Urothelium cell line (cell line): ENCODE measurements at places on chromosomes 6 and 20.
A peak's percentile ranks its signal among the peaks of the same experiment; 100 is the strongest.

GRCh38 chr20:13610184-13610583 lies 28.5 kb downstream of the TASP1 start:
- DNase-seq: no peak

GRCh38 chr6:92892626-92893170 lies 526.7 kb downstream of the EPHA7 start:
- no peak for DNase-seq

GRCh38 chr6:106555767-106556166 lies 73.5 kb downstream of the RTN4IP1 start:
- no peak for DNase-seq

- DNase-seq: no peak
These were observed 20.3 kb upstream of the SLA2 start for GRCh38 chr20:36666181-36666740.

DNA sequence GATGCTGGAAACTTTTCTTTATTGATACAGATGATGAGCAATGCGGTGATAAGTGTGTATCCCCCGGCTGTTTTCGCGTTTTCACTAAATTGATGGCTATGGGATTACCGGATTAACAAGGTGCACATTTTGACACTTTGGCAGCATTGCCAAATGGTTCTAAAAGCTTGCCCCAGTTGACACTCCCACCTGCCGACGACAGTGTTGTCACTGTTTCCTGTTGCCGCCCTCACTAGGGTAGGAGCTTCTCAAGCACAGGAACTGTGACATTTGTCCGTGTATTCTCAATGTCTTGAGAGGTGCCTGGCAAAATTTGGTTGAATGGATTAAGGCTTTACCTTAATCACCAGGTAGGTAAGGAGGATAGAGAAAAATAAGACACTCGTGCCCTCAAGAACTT lies 9.8 kb upstream of the MAPK13 start:
- no peak for DNase-seq

DNA sequence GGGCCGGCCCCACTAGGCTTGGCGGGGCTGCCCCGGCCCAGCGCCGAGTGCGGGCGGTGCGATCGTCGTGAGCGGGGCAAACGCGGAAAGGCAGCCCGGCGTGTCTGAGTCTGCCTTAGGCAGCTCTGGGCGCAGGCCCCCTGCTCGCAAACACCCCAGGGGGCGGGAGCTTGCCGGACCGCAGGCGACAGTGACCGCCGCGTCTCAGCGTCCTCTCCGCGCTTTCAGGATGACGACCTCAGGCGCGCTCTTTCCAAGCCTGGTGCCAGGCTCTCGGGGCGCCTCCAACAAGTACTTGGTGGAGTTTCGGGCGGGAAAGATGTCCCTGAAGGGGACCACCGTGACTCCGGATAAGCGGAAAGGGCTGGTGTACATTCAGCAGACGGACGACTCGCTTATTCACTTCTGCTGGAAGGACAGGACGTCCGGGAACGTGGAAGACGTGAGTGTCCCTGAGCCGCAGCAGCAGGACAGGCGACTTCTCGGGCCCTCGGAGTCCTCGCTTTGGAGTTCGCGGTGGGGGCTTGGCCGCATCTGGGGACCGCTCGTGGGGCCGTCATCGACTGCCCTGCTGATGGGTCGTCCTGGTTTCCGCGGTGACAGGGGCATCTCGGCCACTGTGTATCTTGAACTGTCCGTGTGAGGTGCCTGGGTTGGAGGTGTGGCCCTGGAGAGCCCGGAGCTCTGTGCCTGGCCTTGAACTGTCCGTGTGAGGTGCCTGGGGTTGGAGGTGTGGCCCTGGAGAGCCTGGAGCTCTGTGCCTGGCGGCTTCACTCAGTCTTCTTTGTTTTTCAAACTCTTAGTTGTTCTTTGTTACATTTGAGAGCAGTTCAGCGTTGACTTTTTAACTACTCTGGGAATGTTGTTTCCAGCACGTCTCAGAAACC lies 786 bp downstream of the ADRM1 start:
- DNase-seq: no peak

- no peak for DNase-seq
These were observed 84.0 kb upstream of the SMLR1 start for GRCh38 chr6:130743175-130743574.

- peak; percentile 63 for DNase-seq
These were observed 159.8 kb upstream of the ARID1B start for GRCh38 chr6:156617376-156617775.

GRCh38 chr6:113758826-113759574 lies 98.1 kb upstream of the MARCKS start:
- no peak for DNase-seq

DNA sequence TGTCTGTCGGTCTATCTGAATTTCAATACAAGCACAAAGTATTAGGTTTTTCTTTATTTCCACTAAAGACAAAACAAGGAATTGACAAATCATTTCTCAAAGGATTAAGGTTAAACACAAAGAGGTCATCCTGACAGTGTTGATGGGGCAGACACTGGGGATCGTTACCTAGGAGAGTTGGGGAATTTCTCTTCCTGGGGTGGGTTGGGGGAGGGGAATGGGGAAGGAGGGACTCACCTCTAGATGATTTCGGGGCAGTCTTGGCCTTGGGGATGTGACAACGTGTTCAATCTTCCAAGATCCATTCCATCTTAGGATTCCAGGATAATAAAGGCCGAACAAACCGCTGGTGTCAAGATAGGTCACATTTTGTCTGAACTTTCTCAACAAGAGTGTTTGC lies 35.4 kb upstream of the FOXA2 start:
- DNase-seq: no peak

- DNase-seq: no peak
These were observed 5.7 kb downstream of the OSER1 start for GRCh38 chr20:44204832-44205215.

- no peak for DNase-seq
These were observed 70.8 kb downstream of the TNFAIP3 start for GRCh38 chr6:137937834-137938233.

DNA sequence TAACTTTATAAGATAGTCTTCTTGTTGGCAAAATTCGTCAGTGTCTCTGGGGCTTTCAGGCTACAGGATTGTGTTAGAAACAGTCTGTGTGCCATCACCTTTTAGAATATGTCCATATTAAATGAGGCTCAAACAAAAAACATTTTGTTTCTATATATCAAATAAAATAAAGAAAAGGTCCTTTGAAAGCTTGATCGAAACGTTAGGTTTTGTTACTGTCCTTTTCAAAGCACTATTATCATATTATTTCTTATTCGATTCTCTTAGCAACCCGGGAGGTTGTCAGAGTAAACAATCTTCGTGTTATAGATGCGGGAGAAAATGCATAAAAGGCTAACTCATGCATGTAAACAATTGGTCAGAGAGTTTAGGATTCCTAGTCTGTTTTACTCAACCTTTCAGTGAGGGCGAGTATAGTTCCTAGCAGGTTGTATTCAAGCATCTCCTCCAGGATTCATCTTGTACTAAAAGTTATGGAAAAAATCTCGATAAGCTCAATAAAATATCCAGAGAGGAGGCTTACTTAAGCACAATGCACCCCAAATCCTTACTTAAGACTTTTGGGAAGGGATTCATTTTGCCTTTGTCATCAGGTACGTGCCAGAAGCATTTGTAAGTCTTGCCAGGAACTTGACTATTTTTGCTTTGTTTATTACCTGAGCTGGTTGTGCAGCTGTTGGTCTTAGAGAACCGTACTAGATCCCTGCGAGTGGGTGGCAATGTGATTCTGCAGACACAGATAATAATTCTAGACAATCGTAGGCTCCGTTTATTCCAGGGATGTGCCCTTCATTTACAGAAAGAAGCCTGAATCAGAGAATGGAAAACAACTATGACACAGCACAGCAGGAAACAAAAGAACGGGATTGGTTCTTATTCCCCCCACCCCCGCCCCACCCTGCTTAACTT lies 159.6 kb upstream of the ZNF217 start:
- DNase-seq: peak; percentile 62

- DNase-seq: peak; percentile 39
These were observed 209.4 kb downstream of the FOXA2 start for GRCh38 chr20:22374678-22375590.

DNA sequence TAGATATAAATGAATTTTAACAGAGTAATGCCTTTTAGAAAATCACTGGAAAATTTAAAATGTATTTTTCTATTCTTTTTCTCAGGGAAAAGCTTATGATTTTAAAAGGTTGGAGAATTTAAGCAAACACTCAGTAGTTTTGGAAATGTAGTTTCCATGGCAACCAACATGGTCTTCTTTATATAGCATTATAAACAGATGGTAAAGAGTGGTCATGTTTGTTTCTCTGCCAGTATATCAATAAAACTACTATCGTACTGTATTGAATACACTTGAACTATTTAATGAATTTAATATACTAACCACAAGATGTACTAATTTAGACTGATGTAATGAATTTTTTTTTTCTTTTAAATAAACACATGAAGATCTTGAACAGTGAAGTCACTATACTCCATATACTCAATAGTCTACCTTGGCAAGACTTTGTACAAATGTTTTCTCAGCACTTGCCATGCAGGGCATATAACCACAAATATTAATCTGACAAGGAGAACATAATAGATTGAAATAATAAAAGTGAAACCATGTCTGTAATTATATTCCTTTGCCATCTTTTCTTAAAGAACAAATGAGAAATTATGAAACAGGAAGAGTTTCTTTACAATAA lies 105.5 kb downstream of the PDSS2 start:
- no peak for DNase-seq

GRCh38 chr20:58469616-58470015 lies 45.6 kb downstream of the APCDD1L start:
- no peak for DNase-seq

DNA sequence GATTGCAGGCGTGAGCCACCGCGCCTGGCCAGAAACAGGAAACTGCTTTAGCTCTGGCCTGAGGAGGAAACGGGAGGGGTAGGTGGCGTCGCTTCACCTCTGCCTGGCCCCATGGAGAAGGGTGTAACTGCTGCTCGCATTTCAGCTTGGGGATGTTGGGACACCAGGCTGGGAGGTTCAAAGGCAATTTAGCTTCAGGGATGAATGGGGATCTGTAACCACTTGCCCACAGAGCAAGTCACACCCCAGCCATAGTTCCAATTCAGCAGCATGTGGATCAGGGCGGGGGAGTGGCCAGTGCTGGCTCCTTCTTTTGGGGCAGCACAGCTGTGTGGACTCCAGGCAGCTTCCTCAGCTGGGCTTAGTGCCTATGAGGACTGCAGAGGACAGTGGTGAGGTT lies 34.8 kb upstream of the NUP153 start:
- no peak for DNase-seq

DNA sequence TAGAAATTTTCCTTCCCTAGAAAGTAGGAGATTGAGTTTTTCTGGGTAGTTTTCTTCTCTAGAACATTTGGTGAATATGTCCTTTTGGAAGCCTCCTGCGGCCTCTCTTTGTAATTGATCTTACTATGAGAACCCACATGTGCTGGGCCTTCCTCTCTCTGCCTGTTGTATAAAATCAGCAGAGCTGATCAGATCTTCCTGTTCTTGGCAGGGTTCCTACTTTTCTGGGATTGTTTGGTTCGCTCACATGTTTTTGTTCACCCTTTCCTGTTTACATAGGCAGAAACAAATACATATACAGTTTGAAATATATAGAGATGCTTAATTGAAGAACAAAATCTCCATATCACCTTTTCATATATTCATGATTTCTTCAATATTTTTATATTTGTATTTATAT lies 57.8 kb downstream of the IL22RA2 start:
- no peak for DNase-seq

- DNase-seq: peak; percentile 43
These were observed 13.0 kb upstream of the F13A1 start for GRCh38 chr6:6333501-6333900.

- peak; percentile 32 for DNase-seq
These were observed 94.2 kb upstream of the SRSF6 start for GRCh38 chr20:43363506-43363905.

DNA sequence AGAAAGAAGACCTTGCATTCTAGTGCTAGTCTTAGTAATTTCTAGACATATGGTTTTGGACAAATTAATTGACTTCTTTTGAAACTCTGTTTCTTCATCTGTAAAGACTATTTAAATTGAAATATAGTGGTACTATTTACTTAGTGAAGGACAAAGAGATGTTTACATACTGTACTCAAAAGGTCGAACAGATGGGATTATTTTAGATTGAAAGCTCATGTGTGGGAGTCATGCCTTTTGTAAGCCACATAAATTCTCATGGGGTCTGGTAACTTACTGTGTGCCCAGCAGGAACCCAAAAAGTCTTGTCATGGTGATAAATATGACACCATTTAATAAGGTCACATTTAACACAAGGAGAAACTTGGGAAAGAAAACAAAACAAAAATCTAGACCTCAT lies 368.2 kb upstream of the CITED2 start:
- no peak for DNase-seq

GRCh38 chr20:51643390-51643789 lies 100.9 kb upstream of the NFATC2 start:
- no peak for DNase-seq

DNA sequence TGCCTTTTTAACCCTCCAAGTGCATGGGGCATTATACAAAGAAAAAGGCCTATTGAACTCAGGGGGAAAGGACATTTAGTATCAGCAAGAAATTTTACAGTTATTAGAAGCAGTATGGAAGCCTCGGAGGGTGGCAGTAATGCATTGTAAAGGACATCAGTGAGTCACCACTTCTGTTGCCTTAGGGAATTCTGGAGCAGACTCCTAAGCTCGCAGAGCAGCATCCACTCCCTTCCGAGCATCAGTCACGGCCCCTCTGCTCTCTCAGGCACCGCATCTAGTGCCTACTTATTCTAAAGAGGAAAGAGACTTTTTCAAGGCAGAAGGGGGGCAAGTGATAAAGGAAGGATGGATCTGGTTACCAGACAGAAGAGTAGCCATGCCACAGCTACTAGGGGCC lies 296.5 kb downstream of the RNGTT start:
- no peak for DNase-seq

- DNase-seq: no peak
These were observed 9.5 kb downstream of the PANK2 start for GRCh38 chr20:3898639-3899038.

DNA sequence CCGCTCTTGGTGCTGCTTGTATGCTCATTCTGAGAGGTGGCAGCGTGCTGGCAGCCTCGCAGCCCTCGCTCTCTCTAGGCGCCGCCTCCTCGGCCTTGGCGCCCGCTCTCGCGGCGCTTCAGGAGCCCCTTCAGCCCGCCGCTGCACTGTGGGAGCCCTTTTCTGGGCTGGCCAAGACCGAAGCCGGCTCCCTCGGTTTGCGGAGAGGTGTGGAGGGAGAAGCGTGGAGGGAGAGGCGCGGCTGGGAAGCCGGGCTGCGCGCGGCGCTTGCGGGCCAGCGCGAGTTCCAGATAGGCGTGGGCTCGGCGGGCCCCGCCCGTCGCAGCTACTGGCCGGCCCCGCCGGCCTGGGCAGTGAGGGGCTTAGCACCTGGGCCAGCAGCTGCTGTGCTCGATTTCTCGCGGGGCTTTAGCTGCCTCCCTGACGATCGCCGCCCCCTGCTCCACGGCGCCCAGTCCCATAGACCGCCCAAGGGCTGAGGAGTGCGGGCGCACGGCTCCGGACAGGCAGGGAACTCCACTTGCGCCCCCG lies 19.5 kb upstream of the FAM8A1 start:
- peak; percentile 43 for DNase-seq
